Foreskin melanocyte (primary cell): ENCODE measurements at places on chromosomes 4 and X.

DNA sequence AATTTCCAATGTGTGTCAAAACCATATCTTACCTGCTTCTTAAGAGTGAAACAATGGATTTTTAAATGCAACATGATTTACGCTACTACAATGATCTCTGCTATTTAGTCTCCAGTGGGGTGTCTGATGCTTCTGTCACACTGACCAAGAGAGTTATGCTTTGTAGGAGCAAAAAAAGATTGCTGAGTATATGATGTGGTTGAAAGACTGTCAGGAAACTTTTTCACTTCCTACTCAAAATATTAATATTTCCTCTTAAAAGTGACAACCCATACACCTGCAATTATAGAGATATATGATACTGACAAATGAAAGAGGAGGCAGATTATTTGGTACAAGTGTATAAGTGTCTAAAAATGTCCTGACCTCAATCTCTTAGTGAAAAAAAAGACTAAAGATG is 105.2 kb upstream of the BMP3 start:
- no peak for DNase-seq

- no peak for DNase-seq
These were observed 182.1 kb downstream of the EVC2 start for GRCh38 chr4:5526080-5526846.

- no peak for DNase-seq
These were observed 106.4 kb upstream of the NWD2 start for GRCh38 chr4:37138019-37138653.

DNA sequence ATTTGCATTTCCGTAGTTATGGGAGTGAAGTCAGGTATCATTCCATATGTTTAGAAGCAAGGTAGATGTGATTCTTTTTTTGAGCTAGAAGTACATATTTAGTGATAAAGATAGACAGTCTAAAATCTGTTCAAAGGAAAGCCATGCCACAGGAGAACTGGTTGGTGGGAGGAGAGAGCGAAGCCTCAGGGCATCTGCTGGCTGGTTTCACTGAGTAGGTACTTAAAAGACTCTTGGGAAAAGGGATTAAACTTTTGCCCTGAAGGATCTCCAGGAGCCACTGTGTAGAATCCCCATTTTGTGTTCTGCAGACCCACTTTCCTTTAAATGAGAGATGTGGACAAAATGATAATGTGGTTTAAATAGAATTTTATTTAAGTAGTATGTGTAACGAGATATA is 89.6 kb downstream of the SHROOM2 start:
- DNase-seq, result no peak

DNA sequence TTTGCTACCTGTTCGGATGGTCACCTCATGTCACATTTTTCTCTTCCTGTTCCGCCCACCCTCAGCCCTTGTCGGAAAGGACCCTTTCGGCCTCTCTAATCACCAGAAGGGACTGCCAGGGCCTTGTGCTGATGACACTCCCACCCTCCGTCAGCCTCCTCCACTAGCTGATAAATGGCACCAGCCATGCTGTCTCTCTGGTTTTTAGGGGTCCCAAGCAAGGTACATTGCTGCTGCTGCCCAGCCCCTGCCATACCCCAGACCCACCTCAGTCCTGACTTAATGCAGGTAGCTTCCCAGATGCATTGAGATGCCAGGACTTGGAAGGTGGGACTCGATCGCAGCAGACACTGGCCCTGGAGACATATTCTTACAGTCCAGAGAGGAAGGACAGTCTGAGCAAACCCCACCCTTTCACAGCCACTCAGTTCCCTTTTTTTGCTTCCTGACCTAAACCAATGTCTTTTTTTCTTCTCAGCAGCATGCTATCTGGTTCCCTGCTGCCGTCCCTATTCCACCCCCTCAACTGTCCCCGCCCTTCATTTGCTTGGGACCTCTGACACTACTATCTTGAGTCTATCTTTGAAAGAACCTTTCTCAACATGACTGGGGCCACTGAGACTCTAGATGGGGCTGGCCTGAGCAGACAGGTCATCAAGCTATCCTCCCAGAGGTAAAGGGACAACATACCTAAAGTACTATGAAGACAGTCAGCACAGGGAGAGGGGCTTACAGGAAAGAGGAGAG is at the start of gene BTK:
Gene BTK (minus strand): TSS at position 397 of the 747 bp plus-strand sequence. CDS start 10,907 bp downstream, outside the sequence.
- no peak for DNase-seq

DNA sequence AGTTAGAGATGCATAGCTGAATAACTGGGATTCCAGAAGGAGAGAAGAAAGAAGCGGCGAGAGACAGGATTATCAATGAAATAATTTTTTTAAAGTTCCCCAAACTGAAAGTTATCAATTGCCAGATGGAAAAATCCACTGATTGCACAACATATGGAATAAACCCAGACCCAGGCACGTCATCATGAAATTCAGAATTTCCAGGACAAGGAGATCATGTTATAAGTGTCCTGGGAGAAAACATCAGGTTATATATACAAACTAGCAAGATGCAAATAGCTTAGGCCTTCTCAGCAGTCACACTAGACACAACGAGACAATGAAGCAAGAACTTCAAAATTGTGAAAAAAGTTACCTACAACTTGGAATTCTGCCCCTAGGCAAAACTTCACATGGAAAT is 200.0 kb downstream of the PALLD start:
- DNase-seq, result no peak

- no peak for DNase-seq
These were observed 21.9 kb downstream of the PTTG2 start for GRCh38 chr4:37981844-37982720.

DNA sequence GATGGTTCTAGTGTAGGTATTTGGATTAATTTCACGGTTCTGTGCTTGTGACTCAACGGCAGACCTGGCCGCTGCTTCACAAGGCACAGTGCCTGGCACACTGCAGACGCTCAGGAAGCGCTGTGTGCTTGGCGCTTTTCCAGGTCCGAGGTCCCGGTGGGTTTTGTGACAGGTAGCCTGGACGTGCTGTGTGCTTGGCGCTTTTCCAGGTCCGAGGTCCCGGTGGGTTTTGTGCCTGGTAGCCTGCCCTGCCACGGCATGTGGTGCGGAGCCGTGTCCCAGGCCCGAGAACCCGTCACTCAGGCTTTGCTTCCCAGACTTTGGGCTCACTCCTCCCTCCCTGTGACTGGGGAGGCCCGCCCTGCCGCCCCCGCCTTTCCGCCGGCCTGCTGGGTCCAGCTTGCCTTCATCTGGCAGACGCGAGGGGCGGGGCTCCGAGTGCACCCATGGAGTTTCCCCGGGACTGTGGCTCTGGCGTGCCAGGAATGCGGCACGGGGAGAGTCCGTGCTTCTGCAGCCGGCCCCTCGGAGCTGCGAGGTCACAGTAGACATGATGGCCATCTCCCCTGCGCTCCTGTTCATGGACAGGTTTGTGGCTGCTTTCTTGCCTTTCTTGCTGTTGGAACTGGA is 44.2 kb downstream of the TBC1D14 start:
- DNase-seq, result no peak

DNA sequence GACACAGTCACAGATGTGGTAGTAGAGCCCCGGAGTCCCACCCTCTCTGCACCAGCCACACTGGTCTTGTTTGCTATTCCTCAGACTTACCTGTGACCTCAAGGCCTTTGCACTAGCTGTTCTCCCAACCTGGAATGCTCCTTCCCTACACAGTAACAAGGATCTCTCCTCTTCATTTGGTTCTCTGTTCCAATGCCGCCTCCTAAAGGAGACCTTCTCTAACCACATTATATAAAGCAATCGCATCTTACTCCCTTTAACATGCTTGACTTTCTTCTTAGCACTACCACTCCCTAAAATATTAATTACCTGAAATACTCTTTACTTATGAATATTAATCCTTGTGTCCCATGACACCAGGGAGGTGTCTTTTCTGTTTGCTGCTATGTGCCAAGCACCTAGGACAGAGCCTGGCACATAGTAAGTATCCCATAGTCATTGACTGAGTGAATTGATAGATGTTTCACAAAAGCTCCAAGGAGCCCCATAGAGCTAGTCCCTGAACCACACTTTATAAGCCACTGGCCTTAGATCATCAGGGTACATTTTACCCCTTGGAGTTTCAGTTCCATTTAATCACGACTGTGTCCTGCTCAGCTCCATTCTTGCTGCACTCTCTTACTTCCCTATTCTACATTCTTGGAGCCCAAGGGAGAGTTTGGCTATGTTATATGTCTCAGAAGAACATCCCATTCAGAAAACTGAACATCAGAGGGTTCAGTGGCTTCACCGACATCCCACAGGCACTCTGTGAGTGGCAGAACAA is 312.7 kb downstream of the RAB28 start:
- no peak for DNase-seq

DNA sequence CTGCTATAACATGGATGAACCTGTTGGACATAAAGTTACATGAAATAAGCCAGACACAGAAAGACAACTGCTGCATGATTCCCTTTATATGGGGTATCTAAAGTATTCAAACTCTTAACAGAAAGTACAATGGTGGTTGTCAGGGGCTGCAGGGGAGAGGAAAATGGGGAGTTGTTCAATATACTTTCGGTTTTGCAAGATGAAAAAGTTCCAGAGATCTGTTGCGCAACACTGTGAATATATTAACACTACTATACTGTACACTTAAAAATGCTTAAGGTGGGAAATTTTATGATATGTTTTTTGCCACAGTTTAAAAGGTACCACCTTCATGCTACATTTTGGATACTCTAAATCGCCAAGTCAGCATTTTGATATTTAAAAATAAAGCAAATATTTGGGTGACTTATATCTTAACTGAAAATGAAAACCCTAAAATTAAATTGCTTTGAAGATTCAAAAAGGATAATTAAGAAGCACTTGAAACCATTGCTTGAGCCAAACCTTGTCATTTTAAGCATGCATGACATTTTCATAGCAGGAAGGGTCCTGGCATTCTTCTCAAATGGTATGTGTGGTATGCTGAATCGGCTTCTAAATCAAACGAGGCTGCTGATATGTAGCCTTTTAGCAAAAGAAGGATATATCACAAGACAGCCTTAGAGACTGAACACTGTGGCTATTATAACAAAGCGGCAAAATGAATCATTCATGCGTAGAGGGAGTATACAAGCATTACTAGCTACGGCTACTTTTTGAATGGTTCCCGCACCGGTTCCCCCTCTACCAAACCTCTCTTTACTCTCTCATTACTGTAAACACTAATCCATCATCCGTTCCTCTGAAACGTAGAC is 607.1 kb upstream of the DIPK2B start:
- peak; percentile 83 for DNase-seq
